ENCODE measurements at places on chromosomes 3 and 15.

GRCh38 chr3:33372218-33373081 is 67.8 kb downstream of the UBP1 start:
- peak; percentile 85 for DNase-seq

- no peak for DNase-seq
Measured at GRCh38 chr3:10219737-10220136, 28.5 kb upstream of the TATDN2 start.

DNA sequence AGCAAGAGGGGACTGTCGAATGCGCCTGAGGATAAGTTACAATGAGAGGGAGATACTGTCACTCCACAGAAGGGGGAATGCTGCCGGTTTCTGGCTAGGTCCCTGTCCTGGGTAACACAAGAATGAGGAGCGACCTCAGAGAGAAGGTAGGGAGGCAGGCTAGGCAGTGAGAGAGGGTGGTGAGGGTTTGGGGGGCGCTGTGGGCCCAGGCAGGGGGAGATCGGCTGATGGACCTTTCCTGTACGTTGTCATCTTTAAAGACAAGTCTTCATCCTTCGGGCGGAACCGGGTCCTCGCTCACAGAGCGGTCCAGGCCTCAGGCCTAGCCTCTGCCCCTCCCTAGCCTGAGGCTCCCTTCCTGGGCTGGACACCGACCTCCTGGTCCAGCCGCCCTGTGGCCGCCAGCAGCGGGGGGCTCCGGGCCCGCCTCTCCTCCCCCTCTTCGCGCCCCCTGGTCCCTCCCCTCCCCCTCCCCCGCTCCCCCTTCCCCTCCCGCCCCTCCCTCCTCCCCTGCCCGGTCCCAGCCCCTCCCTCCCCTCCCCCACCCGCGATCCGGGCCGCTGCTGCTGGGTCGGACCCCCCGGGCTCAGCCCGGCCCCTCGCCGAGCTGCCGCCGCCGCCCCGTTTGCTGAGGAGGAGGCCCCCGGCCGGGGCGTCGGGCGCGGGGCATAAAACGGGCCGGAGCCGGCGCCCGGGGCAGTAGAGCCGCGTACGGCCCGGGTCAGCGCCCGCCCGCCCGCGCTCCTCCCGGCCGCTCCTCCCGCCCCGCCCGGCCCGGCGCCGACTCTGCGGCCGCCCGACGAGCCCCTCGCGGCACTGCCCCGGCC is at the start of gene CHRD:
TSS of gene CHRD (plus strand) at position 697 of the 827 bp plus-strand sequence. CDS start 265 bp downstream, outside the sequence.
- DNase-seq = no peak

- no peak for DNase-seq
Measured at GRCh38 chr3:10289077-10289476, 3.7 kb downstream of the GHRL start.

DNA sequence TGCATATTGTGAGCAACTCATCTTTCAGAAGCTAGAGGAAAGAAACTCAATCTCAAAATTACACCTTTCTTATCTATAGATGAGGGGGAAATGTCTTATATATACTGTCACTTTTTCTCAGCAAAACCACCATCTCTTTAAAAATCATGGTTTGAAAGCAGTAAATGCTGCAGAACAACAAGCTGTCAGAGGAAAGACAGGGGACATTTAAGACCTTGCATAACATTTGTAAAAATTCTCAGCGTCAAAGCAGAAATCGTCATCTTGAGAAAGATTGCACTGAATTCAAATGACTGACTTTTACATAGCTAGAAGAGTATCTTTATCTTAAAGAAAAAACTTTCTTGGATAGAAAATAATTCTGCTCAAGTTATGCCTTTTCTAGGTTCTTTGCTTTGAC is 122.2 kb upstream of the CADPS start:
- DNase-seq = no peak

GRCh38 chr3:20185331-20185678 is 701 bp downstream of the SGO1 start:
- peak; percentile 27 for DNase-seq

- no peak for DNase-seq
Measured at GRCh38 chr3:29454161-29454611, 173.3 kb downstream of the RBMS3 start.

GRCh38 chr15:69662645-69663000 is 210.0 kb downstream of the RPLP1 start:
- no peak for DNase-seq

- DNase-seq = no peak
Measured at GRCh38 chr3:25495726-25496253, 67.7 kb downstream of the RARB start.

DNA sequence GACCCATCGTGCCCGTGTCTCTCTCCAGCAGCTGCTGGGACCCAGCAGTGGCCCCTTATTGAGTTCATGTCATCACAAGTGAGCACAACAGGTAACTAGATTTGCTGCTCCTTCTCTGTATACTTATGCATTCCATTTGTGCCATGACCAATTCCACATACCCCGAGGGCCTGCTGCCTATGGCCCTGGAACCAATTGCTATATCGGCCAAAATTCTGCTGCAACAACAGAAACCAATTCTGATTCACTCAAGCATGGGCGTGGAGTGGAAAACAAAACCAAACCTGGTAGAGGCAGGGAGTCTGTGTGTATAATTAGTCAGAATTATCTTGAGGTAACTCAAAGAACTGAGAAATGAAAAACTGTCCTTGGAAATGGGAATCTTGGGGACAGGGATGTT is 516.6 kb downstream of the EPHB1 start:
- no peak for DNase-seq

- no peak for DNase-seq
Measured at GRCh38 chr3:70857916-70858315, 545.5 kb upstream of the MDFIC2 start.

- peak; percentile 38 for DNase-seq
Measured at GRCh38 chr3:15428539-15428938, 1.1 kb downstream of the EAF1 start.

DNA sequence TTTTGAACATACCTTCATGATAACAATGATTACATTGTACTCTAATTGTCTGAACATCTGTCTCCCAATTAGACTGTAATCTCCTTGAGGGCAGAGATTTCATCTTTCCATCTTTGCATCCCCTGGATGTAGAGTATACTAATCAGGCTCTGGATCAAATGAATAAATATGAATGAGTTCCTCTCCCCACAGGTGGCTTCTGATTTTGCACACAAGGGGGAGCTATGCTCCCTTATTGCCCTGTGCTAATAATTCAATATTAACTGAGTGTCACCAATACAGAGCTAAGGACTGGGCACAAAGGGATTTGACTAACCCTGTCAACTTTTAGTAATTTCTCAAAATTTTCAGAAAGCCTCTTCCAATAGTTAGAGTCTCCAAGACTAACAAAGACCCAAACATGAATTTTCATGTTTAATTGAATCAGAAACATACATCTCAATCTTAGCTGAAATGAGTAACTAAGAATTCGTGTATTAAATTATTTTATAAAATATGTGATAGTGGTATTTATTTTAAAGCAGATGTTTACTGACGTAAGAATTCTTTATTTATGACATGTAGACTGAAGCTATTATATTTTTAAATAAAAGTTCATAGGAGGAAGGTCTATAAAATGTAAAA is 3.0 kb downstream of the DUOXA1 start:
- DNase-seq = peak; percentile 63

DNA sequence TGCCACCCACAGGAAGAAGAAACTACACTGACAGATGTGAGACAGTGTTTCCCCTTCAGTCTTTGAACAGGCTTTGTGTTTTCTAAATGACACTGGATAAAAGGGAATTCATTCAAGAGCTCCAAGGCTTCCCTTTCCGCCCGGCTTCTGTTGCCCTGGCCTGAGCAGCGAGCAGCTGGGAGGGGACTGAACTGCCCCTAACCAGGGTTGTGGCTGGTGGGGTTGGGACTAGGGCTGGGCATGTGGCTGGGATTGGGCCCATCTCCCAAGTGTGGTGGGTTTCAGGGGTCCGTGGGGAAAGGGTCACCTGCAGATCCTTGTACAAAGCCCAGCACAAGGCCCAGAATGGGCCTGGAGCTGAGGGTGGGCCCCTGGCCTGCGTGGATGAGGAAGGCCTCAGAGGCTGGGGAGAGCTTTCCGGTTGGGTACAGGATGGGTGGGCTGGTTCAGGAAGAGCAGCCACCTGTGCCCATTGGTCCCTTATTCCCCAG is 10.4 kb downstream of the VILL start:
- DNase-seq = no peak

DNA sequence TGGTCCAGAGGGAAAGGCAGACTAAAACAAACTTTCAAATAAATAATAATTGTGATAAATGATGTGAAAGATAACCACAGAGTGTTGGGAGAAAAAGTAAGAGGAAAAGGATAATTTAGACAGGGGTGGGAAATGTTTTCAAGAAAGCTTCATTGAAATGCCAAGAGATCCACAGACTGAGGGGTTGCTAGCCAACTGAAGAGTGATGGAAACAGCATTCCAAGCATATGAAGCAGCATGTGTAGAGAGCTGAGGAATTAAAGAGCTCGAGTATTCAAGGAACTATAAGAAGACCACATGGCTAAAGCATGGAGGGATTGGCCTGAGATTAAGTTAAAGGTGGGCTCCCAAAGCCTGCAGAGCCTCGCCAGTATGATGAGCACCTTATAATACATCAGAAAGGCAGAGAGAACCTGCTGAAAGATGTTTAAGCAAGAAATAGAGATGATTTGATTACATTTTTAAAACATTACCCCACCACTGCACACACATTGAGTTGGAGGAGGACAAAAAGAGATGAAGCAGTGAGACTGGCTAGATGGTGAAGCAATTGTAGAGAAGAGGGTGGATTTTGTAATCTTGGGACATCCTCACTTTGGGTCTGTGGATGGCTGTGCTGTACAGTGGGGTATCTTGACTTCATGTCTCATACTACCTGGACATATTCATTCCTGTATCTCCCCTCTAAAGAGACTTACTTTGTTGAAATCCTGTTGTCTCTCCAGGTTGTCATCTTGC is 100.8 kb downstream of the STAC start:
- DNase-seq = no peak

GRCh38 chr15:66937588-66937987 is 127.8 kb upstream of the SMAD3 start:
- no peak for DNase-seq

GRCh38 chr3:66534304-66534845 is 33.6 kb upstream of the LRIG1 start:
- no peak for DNase-seq

- no peak for DNase-seq
Measured at GRCh38 chr15:28895146-28895545, 9.4 kb downstream of the APBA2 start.

DNA sequence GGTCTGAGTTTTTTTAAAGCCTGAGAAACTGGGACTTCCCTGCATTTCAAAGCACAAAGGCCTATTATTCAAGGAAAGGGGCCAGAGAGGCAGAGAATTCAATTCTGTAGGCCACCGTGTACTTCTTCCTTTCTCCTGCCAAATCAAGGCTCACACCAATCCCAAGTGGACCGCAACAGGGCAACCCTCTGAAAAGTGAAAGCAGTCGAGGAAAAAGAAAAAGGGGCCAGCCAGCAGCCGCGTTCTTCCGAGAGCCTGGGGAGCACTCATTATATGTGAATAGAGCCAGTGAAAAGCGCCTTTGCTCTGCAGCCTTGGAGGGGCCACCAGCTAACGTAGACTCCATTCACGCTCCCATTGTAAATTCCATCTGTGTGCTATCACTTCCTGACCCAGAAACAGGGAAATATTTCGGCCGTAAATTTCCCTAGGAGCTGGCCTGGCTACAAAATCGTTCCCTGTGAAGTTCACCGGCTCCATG is 45.9 kb upstream of the THUMPD3 start:
- DNase-seq = no peak

DNA sequence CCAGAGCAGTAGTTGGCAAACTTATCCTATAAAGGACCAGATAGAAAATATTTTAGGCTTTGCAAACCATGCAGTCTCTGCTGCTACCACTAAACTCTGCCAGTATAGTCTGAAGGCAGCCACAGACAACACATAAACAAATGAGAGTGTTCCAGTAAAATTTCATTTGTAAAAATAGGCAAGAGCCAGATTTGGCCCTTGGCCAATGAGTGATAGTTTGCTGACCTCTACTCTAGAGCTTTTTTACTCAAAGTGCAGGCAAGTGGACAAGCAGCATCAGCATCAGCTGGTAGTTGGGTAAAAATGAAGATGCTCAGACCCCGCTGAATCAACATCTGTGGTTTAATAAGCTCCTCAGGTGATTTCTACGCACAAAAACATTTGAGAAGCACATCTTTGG is 269.8 kb downstream of the NTRK3 start:
- DNase-seq = no peak

DNA sequence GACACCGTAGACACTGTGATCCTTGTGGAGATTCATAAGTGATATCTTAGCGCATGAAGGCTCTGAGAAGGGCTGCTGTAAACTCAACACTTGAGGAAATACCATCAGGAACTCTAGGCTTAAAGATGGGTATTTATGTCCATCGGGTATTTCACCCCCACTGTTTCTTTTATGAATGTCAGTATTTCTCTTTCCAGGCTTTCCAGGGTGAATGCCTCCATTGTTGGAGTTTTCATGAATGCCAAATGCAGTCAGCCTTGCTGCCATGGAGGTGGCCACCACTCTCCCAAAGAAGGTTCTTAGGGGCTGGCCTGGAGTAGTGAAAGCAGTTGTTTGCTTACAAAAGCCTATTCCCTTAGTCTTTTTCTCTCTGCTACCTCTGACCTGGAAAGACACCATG is 259.2 kb downstream of the SLCO3A1 start:
- no peak for DNase-seq

GRCh38 chr3:122415104-122415744 is 638 bp downstream of the WDR5B start:
- DNase-seq = peak; percentile 56

- no peak for DNase-seq
Measured at GRCh38 chr3:127606981-127607595, 8.9 kb downstream of the MCM2 start.

DNA sequence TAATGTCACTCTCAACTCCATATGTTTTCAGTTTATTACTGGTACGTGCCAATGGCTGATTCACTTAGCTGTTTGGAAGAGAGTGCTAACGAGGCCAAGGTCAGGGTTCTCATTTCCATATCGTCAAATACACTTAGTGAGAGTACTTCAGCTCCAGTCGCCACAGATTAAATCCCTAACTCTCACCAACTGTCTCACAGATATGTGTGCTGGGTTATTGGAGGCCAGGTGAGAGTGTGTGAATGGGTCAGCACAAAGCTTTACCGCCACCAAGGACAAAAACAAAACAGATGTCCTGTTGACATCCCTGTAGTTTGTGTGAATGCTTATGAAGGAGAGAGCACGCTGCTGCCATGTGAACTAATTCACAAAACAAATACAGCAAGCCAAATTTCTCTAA is 133.5 kb upstream of the TBL1XR1 start:
- DNase-seq = no peak

DNA sequence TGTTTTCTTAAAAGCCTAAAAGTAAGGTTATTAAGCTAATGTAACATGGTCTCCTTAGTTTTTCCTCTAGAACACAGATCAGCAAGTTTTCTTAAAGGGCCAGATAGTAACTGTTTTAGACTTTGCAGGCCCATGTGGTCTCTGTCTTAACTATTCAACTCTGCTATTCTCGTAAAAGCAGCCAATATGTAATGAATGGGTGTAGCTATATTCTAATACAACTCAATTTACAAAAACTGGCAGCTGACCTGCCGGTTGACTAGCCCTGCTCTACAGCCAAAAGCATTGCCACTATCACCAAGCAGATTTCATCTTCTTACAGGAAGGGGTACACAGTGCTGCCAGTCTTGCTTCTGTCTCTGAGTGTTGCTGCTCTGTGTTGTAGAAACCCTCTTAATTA is 27.4 kb downstream of the KCNMB3 start:
- DNase-seq = no peak

GRCh38 chr15:27260523-27260922 is 289.5 kb downstream of the GABRG3 start:
- DNase-seq = no peak
